ENCODE measurements at places on chromosomes 3 and 15.

DNA sequence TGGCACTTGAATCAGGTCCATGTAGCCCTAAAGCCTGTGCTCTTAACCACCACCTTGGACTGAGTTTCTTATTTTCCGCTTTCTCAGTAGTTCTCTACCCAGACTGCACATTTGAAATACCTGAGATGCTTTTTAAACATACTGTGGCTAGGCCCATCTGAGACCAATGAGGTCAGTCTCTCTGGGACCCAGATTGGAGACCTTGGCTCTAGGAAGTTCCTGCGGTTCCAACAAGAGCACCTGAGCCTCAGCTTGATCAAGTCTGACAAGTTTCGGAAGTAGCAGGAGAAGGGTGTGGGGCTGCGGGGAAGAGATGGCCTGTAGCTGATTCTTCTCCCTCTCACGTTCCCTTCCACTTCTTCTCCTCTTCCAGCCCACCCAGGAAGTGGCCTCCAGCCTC lies 11.5 kb upstream of the TSEN2 start:
- DNase-seq: no peak

GRCh38 chr15:50162969-50163718 lies 18.9 kb upstream of the SLC27A2 start:
- DNase-seq: no peak

DNA sequence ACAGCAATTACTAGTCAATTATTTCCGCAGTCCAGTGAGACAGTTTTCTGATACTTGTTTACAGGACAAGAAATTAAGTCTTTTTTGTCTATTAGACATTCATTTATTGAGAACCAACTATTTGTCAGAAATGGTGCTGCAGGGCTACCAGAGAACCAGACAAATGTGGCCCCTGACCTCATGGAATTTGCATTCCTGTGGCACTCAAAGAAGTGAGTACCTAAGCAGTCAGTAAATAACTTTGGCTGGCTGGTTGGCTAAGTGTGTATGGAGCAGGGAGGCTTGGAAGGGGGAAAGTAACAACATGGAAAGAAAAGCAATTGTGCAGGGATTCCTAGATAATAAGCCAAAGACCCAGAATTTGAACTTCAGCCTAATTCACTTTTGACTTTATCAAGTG lies 837.0 kb upstream of the CFAP20DC start:
- DNase-seq: no peak

GRCh38 chr15:99632521-99632920 lies 66.7 kb downstream of the MEF2A start:
- no peak for DNase-seq

DNA sequence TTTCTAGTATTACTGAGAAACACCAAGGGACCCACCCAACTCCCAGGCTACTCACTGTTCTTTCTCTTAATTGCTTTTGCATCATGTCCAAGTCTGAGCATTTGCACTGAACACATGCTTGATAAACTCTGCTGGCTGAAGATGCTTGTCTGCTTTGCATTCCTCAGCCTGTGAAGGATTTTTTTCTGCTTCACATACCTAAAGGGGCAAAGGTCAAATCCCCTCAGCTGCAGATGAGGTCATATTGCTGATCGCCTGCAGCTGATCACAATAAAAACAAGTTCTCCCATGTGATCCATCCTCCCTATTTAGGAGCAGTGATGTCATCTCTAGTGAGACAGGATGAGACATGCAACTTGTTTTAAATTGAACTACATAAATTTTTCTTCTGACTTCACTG lies 84.6 kb upstream of the DCBLD2 start:
- DNase-seq: no peak

GRCh38 chr3:44999782-45000181 lies 23.7 kb downstream of the EXOSC7 start:
- DNase-seq: no peak
